ENCODE measurements at places on chromosomes 5 and 9.

- no peak for DNase-seq
Measured at GRCh38 chr5:131997727-131998117, 13.7 kb downstream of the ACSL6 start.

DNA sequence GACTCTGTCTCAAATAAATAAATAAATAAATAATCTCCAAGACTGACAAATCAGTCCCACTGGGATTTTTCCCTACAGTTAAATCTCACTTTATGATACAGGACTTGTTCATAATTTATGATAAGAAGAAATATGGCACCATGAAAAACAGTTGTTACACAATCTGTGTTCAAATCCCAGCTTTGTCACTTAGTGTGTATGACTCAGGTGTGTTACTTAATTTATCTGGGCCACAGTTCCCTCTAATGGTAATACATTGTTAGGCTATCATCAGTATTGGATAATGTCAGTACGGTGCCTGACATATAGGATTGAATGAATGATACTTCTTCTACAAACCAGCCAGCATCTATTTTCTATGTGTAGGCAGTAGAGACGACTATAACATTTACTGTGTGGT, 23.1 kb downstream of the SLC36A3 start:
- DNase-seq = no peak

- no peak for DNase-seq
Measured at GRCh38 chr5:67291671-67292070, 95.1 kb upstream of the CD180 start.

DNA sequence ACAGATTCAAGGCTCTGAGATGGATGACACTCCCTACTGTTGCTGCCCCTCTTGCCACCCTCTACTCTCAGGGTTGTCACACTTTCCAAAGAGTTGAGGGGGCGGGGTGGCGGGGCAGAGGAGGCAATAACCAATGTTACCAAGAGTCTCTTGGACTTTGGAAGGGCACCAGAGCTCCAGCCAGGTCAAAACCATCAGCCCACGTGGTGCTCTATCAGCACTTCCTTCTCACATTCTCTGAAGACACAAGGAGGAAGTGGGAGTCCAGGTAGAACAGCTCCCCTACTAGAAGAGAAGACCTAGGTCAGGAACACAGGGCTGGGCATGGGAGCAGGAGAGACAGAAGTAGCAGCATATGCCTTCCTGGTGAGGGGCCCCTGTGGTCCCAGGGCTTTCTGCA, 33.0 kb upstream of the PIK3R1 start:
- no peak for DNase-seq

- DNase-seq = no peak
Measured at GRCh38 chr9:132056717-132057560, 22.7 kb downstream of the MED27 start.

DNA sequence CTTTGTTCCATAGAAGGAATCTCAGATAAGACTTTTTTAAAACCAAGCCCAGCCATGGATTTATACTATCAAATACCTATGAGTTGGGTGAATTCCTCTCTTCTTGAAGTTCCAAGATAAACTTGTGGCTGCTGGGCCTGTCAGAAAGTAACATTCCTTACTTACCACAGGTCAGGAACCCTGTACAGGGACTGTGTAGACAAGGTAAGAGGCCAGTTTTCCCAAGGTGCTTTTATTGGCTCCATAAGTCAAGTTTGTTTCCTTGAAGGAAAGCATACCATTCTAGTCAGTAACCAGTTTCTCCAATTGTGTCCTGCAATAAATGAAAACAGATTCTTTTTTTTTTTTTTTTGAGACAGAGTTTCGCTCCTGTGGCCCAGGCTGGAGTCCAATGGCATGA, 8.8 kb upstream of the CLTB start:
- DNase-seq = no peak

- DNase-seq = no peak
Measured at GRCh38 chr9:8020186-8020585, 220.6 kb upstream of the DMAC1 start.

Measured in stimulated activated CD4-positive, alpha-beta T cell treated with anti-CD3 and anti-CD28 coated beads, Interleukin-4, amount 100 ng/mL, for 4 hours (primary cell).